GM23248 (cell line): ENCODE measurements at places on chromosomes 7 and 10. TPM values are rescaled to one million over a fixed set of nuclear protein-coding genes. Genes with fewer than 3 reads are reported as not detected.

Gene CFTR
- polyA plus RNA-seq = not detected in 2 replicates

Gene EPHB4
- 6.7 and 8.2 TPM in 2 replicates for polyA plus RNA-seq

Gene GPNMB
- polyA plus RNA-seq = 42.5 and 43.2 TPM in 2 replicates

Gene TAS2R41
- polyA plus RNA-seq = not detected in 2 replicates
